Mesenteric fat pad (tissue), 1 donor: ENCODE measurements at places on chromosomes 7 and 10.
A peak's percentile ranks its signal among the peaks of the same experiment; 100 is the strongest.

DNA sequence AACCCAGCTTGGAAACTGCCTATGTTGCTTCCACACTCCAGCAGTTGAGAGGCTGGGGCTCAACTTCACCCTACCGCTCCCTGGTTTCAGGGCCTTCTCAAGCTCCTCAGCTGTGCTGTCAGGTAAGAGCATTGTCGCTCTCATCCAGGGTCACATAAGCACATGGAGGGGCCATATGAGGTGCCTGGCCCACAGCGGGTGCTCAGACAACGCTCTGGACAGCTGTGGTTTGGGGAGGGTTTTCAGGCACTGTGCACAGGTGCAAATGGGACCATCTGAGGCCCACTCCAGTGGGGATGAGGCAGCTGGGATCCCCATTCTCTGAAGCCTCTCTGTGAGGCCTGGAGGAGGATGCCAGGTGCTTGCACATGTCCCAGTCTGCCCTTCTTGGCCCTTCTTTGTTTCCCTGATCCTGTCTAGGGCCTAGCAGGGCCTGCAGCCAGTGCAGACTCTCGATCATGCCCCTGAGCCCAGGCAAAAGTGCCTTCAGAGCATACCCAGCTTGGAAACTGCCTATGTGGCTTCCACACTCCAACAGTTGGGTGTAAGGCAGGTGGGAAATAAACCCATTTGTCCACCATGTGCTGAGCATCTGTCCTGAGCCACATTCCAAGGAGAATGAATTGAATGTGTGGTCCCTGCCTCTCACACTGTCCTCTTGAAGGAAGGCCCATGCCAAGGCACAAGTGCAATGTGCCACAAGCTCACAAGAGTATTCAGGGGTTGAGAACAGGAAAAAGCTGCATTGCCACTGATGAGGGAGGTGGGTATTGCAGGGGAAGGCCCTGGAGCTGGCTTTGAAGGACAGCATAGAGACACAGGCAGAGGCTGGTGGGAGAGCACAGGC is 40.3 kb downstream of the VSTM4 start:
- DNase-seq = no peak

DNA sequence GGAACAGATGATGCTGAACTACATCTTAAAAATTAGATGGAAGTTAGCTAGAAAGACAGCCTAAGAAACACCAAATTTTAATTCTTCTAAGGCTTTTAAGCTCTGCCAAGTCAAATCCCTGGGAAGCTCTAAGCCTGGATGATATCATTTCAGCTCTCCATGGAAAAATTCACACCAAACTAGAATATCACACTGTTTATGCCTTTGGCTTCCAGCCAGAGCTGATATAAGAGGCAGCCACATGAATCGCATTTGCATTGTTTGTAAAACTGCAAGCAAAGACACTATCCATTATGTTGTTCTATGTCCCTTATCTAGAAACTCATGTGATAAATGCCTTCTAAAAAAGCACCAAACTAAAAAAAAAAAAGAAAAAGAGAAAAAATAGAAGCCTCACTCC is 430.4 kb downstream of the GRID1 start:
- no peak for DNase-seq

DNA sequence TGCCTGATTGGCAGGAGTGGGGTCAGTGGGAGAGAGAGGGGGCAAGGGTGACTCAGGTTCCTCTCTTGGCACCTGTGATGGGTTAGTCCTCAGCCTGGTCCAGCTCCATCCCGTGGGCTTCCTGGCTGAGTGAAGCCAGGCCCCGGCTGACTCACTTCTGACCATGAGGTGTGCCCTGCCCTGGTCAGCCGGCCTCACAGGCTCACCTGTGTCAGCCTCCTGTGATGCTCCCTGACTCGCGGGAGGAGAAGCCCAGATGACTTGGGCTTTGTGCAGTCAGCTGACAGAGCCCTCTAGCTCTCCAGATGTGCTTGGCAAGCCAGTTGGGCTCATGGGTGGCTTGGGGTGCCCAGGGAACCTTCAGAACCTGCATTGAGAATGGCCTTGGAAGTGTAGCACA is 16.0 kb upstream of the PPIF start:
- no peak for DNase-seq

GRCh38 chr7:118615681-118616080 is 391.2 kb downstream of the ANKRD7 start:
- DNase-seq = no peak

DNA sequence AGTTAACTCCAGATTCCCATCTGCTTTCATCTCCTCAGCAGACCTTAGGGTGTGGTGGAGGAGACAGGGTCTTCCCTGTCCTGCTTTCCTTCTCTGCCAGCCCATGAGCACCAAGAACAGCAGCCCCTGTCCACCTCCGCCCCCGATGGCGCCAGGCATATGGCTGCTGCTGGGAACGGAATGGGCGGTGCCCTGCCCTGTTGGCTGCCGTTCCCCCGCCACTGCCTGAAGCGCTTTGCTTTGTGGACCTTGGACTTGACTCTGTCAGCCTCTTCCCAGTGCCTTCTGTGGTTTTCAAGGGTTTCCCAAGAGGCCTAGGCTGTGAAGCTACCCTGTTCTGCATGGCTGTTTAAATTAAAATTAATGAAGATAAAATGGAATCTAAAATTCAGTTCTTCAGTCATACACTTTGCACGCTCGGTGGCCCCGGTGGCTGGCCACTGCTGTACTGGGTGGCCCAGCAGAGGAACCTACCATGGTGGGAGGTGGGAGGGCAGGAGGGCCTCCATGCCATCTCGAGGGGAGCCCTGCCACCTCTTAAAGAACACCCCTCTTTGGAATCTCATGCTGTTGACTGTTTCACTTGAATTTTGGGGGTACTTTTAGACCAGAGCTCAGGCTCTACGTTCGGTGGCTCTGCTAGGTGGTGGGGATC is 78.7 kb downstream of the NKX6-2 start:
- DNase-seq = peak; percentile 69

DNA sequence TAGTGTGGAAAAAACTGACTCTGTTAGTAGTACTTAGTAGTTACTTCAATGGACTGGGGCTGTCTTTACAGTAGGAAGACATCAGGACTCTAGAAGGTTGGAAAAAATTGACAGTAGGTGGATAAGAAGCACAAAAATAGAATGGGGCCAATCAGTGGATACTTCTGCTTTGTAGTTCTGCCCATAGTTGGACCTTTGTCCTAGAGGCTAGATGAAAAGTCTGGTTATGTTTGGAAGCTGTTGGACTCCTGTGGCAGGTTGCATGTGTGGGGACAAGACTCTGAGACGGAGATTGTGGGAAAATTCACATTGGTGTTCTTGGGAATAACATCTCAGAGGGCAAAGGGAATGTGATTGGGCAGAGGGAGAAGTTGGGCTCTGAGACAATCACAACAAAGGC is 18.6 kb upstream of the KBTBD2 start:
- no peak for DNase-seq

DNA sequence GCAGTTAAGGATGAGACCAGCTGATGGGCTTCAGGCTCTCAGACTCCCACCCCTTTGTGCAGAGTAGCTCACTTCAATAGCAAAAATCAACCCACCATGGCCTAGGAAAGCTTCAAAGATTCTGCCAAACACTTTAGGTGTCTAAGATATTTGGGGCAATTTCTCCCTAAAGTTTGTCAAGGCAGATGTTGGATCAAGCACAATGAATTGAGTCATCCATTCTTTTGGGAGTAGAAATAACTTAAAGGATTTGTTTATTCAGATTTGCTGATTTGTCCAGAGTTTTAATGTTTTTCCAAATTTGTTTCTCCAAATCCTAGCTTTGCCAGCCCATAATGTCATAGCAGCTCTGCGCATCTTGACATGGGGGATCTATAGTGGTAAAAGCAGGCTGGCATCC is 855.1 kb downstream of the LRMDA start:
- DNase-seq = no peak

DNA sequence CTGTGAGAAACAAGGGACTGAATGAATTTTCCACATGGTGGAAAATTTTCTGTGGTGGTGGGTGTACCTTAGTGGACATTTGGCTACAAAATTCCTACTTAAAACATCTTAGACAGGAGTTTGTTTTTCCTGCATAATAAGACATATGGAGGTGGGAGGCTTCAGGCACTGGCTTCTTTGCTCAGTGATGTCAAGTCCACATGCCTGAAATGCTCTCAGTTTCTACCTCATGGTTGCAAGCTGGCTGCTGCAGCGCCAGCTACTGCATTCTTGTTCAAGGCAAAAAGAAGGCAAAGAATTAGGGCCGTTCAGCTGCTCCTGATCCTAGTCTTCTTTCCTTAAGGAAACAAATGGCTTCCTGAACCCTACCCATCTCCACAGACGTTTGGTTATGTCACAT is 99.9 kb upstream of the FAM204A start:
- no peak for DNase-seq
